Activated CD8-positive, alpha-beta memory T cell treated with anti-CD3 and anti-CD28 coated beads for 1 hour (primary cell): ENCODE measurements at places on chromosomes 2 and 18.

DNA sequence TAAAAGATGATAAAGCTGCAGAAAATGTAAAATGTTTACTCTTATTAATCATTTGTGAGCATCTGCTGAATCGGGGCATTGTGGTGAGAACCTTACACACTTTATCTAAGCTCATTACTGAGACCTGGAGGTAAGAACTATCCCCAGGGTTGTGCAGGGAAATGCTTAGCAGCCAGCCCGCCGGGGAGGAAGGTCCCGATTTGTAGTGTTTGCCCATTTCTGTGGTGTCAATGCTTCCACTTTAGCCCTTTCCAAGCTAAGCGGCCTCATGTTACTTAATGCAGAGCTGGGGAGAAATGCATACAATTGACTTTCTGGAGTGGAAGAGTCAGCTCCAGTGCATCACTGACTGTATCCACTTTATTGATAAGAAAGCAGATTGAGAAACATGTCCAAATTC lies 20.8 kb upstream of the KCNK3 start:
- no peak for DNase-seq

GRCh38 chr2:205747829-205748386 lies 65.6 kb downstream of the NRP2 start:
- no peak for DNase-seq

DNA sequence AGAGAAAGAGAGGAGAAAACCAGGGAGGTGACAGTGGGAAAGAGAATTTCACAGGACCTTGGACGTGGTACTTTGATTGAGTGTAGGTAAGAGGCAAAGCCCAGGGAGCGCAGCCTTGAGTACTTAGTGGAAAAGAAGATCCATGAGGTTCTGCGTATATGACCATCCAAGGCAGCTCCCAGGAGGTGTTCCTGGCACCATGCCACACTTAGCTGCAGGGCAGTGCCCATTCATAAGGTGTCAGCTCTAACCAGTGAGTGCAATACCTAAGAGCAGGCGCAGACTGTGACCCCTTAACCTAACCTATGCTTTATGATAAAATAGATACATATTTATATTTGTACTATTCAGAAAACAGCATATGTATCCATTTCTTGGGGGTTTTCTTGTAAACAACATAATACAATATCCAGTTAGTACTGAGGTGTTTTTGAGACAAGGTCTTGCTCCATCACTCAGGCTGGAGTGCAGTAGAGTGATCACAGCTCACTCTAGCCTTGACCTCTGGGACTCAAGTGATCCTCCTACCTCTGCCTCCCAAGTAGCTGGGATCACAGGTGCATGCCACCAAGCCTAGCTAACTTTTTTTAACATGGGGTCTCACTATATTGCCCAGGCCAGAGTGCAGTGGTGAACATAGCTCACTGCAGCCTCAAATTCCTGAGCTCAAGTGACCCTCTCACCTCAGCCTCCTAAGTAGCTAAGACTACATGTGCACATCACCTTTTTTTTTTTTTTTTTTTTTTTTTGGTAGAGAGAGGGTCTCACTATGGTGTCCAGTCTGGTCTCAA lies 174.6 kb downstream of the GFPT1 start:
- DNase-seq: no peak

DNA sequence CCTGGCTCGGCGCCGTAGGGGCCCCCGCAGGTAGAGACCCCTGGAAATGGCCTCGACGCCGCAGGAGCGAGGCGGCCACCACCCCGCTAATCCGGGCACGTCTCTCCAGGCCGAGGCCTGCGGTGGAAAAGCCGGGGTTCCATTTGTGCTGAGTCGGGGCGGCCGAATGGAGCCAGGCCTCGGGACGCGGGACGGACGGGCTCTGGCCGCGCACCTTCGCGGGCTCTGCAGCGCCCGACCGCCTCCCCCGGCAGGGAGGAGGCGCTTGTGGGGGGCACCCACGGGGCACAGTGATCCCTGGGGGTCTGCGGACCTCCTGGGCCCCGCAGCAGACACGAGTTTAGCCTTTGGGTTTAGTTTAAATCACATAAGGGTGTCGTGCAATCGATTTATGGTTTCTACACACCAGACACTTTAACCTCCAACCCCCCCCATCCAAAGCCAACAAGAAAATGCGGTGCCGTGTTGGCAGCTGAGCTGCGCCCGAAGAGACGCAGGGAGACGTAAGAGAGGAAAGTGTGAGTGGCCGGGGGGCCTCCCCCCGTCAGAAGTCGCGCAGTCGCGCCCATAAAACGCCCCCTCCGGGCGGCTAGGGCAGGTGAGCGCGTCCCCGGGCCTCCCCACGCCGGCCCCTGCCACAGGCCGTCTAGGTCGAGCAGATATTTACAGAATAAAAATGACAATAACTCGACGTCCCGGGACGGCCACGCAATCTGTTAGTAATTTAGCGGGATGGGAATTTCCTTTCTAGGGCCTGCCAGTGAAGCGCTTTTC lies 1.0 kb upstream of the NFATC1 start:
- peak; percentile 52 for DNase-seq

- DNase-seq: no peak
These were observed 57.4 kb downstream of the LINC00305 start for GRCh38 chr18:64091526-64091925.

- DNase-seq: no peak
These were observed 338.3 kb upstream of the ZEB2 start for GRCh38 chr2:144858211-144858610.

GRCh38 chr18:68734308-68734707 lies 19.4 kb upstream of the TMX3 start:
- no peak for DNase-seq
